ENCODE measurements at places on chromosomes 3 and 15.

GRCh38 chr15:83992324-83993031, 243.1 kb upstream of the GOLGA6L4 start:
- DNase-seq: no peak

DNA sequence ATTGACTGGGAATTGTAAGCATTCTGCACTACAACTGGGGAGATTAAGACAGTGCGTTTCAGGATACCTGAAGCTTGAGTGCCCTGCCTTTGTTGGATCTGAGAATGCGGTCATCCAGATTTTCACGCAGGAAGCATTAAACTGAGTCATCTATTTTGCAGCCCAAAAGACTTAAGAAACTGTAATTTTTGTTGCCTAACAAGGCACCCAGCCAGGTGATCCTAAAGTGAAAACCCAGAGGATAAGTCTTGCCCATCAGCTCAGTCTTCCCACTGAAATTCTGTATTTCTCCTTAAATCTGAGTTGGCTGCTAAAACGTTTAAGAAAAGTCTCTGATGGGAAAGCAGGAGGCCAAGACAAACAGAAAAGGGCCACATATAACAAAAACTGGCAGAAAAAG, 242.5 kb upstream of the TMCO5A start:
- no peak for DNase-seq

- DNase-seq: no peak
Measured at GRCh38 chr3:119967353-119968006, 126.8 kb downstream of the GSK3B start.

DNA sequence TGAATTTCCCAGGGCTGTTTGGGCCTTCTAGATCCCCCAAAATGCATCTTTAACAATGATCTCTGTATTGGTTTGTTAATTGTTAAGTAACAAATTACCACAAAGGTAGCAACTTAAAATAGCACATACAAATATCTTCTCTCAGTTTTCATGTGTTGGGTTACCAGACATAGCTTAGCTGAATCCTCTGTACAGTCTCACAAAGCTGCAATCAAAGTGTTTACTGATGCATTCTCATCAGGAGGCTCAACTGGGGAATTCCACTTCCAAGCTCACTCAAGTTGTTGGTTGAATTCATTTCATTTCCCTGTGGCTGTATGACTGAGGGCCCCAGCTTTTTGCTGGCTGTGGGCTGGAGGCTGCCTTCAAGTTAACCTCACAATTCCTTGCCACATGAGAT, 297.6 kb downstream of the RPLP1 start:
- no peak for DNase-seq

DNA sequence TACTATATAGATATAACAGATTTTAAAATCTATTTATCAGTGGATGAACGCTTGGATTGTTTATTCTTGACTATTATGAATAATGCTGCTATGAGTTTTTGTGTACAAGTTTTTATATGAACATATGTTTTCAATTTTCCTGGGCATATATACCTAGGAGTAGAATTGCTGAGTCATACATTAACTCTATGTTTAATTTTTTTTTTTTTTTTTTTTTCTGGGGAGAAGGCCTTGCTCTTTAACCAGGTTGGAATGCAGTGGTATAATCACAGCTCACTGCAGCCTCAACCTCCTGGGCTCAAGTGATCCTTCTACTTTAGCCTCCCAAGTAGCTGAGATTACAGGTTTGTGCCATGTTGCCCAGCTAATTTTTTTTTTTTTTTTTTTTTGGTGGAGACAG, 9.1 kb downstream of the CIDEC start:
- DNase-seq: no peak

Data from mesenteric fat pad (tissue), 1 donor.